ENCODE measurements at places on chromosomes 5 and 9. TPM values are rescaled to one million over a fixed set of nuclear protein-coding genes. Genes with fewer than 3 reads are reported as not detected.
A peak's percentile ranks its signal among the peaks of the same experiment; 100 is the strongest.

PCDHGC3 gene
- total RNA-seq, result 19.6 TPM

CDH9 gene
- not detected for total RNA-seq

FAM114A2 gene
- 42.7 TPM for total RNA-seq

GRCh38 chr9:93089024-93089423 lies 7.0 kb upstream of the CARD19 start:
- no peak for DNase-seq

TAF1L gene
- total RNA-seq, result not detected

TAS2R1 gene
- not detected for total RNA-seq

DNA sequence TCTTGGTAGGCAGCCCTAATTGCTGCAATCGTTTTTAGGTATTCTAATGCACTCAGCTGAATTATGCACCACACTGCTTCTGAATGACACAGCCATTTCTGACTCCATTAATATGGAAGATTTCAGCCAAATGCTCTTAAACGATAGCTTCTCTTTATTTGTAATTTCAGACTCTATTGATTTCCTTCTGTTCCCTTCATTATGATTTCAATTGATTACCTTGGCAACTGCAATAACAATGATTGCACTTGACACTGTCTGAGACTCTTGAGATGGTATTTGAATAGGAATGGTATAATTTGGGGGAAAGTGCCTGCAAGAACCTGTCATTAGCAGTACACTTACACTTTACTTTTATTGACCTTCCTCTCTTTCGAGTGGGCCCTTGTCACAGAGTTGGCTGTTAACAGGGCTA lies 296.1 kb upstream of the DMAC1 start:
- no peak for DNase-seq

CYLC2 gene
- not detected for total RNA-seq

PCDHGB3 gene
- total RNA-seq, result 5.5 TPM

GRCh38 chr9:126440940-126441339 lies 114.3 kb downstream of the MVB12B start:
- no peak for DNase-seq

TMEM232 gene
- 3.2 TPM for total RNA-seq

MZB1 gene
- 1.8 TPM for total RNA-seq

DNA sequence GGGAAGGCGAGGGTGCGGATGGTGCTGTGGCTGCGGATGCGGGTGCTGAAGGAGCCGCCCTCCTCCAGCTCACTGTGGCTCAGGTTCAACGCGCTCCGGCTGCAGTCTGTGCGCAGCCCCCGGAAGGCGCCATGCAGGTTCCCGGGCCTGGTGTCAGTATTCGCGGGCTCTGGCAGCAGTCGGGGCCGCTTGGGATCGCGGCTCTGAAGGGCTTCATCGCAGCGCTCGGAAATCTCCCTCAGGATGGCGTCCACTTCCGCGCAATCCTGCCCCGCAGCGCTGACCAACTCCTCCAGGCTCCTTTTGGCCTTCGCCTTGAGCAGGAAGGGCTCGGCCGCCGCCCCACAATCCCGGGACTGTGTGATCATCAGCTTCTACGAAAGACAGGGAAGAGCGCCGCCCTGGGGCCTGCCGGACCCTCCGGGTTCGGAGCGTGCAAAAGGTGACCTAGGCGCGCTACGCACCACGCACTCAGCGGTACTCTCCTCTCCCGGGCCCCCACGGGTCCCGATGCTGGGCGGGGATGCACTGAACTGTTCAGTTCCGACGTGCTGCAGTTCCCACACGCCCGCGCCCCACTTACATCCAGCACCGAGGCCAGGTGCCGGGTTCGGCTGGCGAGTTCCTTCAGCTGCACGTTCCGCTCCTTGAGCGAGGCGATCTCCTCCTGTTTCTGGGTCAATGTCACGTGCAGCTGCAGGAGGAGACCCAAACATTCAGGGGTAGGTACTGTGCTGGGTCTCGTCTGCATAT lies 6.5 kb downstream of the MCIDAS start:
- DNase-seq, result peak; percentile 22

- DNase-seq, result no peak
These were observed 103.0 kb upstream of the MAMDC2 start for GRCh38 chr9:69940674-69941073.

GRCh38 chr9:87678650-87679355 lies 47.1 kb upstream of the CTSL start:
- DNase-seq, result peak; percentile 49

GRCh38 chr9:124216474-124217176 lies 41.1 kb upstream of the NEK6 start:
- DNase-seq, result no peak

DNA sequence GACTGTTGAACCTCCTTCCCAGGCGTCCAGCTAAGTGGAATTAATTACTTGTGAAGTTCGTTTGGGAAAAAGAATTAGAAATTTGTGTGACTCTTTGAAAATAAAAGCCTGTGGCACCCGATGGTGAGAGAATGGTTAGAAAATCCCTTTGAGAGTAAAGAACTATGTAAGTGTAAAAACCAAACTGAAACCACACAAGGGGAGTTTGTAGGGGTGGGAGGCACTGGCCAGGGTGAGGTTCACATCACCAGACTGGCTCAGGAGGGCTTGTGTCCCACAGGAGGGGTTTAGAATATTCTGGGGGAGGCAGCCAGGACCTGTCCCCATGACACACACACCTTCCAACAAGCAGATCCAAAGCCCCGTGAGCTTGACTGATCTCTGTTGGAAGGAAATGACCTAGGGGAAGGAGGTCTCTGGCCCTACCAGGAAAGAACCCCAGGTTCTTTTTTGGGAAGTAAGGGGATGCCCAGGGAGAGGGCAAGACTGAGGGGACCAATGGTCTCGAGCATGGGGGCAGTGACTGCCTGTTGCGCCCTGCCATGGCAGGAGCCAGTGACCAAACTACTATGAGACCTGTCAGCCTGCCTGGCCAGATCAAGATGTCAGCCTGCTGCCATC lies 4.3 kb downstream of the SPATA24 start:
- DNase-seq, result no peak

DNA sequence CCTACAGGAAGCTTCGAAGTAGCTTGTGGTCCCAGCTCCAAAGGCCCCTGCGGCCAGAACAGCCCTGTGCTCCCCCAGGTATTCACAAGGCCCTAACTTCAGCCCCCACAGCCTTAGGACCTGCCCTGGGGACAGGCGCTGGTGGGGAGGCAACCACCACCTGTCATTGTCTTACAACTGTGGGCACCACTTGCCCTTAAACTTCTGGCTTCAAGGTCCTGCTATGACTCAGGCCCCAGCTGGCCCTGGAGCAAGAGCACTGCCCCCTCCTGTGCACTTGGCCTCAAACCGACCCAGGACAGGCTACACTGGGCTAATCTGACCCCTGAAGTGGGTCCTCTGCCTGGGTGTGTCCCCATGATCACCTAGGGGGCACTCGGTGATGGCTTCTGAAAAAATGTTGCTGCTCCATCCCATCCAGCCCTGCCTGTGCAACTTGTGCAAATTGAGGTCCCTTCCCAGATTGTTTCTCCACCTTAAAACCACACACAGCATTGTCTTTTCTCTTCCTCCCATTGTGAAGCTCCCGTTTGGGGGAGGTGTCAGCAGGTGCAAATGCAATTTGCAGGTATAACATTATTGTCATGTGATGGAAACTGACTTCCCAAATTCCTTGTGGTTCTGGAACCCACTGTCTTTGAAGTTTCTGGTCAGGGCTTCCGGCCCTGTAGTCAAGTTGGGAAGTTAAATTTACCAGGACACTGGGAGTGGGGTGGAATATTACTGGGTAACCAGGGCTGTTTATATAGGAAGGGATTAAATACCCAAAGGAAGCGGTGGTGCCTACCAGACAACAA lies 1.1 kb upstream of the PROB1 start:
- DNase-seq, result no peak

DNA sequence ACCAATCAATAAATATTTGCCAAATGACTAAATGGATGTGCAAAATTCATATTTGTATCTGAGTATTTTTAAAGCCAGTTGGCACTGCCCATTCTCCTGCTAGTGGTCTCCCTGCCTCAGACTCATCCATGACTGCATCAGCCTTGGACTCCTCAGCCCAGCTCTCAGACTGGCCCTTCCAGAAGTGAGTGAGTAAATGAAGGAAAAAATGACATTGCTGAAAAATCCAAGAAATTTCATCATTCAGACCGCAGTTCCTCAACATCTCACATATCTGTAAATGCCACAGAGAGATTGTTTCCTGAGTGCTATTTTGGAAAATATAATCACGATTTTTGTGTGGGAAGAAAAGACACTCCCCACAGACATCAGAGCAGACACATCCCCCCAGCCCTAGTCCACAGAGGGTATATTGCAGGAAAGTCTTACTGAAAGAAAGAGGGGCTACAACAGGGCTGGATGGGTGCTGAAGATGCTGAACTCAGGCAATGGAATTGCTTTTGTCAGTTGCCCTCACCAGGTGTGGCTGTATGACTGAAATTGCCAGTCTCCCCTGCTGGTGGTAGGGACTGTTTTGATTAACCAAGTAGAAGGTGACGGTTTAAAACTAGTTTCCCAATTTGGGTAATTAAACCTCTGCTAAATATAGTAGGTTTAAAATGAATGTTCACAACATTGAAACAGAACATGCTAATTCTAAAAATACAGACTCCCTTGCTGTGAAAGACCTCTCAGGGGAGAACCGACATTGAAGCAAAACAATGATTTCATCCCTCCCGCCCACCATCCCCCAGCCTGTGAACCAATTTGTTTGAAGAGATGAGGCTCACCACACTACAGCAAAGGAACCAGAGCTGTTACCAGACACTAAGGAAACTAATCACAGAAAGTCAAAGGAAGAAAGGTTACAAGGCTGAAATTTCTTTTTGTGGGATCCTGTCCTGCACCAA lies 158.8 kb downstream of the DEPDC1B start:
- DNase-seq, result no peak

DNA sequence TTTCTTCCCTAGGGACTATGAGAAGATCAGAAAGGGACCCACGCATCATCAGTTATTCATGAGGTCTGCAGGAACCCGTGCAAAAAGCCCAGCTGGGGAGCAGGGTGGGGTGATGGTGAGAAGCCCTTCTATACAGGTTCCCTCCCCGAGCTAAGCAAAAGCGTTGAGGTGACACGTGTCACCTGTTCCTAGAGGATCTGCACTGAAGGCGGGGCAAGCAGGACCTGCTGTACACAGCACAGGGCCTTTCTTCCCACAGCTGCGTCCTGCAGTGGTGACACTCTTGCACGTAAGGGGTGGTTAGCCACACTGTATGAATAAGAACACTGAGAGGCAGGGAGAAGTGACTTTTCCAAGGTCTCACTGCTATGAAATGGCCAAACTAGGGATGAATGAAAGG lies 37.2 kb upstream of the SH3PXD2B start:
- DNase-seq, result no peak

DNA sequence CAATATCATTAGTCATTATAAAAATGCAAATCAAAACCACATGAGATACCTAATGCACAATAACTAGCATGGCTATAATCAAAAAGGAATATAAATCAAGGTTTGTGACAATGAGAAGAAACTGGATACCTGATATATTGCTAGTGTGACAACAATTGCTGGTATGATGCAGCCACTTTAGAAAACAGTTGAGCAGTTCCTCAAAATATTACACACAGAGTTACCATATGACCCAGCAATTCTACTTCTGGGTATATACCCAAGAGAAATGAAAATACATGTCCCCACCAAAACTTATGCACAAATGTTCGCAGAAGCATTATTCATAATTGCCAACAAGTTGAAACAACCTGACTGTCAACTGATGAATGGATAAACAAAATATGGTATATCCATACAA lies 339.7 kb upstream of the POU5F2 start:
- DNase-seq, result no peak

GRCh38 chr9:98066235-98066634 lies 9.7 kb downstream of the NANS start:
- no peak for DNase-seq

GRCh38 chr5:133460172-133460758 lies 152.1 kb downstream of the FSTL4 start:
- DNase-seq, result no peak

GRCh38 chr9:12794101-12794799 lies 19.4 kb downstream of the LURAP1L start:
- no peak for DNase-seq

DNA sequence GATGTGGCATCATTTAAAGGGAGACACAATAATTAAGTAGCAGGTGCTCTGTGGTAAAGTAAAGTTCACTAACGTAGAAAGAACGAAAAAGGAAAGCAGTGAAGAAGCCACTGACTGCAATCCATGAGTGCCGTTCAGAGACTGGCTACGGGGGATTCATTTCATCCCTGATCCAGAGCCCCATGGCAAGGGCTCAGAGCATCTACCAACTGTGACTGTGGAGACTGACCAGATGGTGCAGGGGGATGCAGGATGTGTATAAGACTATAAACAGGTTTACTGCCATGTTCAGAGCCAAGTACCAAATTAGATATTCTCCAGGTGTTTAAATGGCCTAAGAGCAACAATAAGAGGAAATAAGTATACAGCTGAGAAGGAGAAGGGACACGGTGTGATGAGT lies 47.7 kb downstream of the MARCHF11 start:
- DNase-seq, result no peak

- DNase-seq, result no peak
These were observed 55.2 kb upstream of the SHISAL2B start for GRCh38 chr5:64634997-64635686.

- DNase-seq, result no peak
These were observed 139.2 kb upstream of the CCNH start for GRCh38 chr5:87551911-87552310.

- DNase-seq, result no peak
These were observed 243.5 kb upstream of the CCNG1 start for GRCh38 chr5:163193886-163194285.

CSNK1A1 gene
- total RNA-seq, result 197 TPM

TPPP gene
- total RNA-seq, result 26.7 TPM

GRCh38 chr5:178644826-178645545 lies 18.1 kb upstream of the CLK4 start:
- DNase-seq, result no peak

HSD17B3 gene
- 1.8 TPM for total RNA-seq

ADAMTSL1 gene
- 5.0 TPM for total RNA-seq

- DNase-seq, result no peak
These were observed 115.0 kb upstream of the CACNA1B start for GRCh38 chr9:137762414-137763061.

- DNase-seq, result no peak
These were observed 88.7 kb downstream of the DEPDC1B start for GRCh38 chr5:60611099-60611740.

DNA sequence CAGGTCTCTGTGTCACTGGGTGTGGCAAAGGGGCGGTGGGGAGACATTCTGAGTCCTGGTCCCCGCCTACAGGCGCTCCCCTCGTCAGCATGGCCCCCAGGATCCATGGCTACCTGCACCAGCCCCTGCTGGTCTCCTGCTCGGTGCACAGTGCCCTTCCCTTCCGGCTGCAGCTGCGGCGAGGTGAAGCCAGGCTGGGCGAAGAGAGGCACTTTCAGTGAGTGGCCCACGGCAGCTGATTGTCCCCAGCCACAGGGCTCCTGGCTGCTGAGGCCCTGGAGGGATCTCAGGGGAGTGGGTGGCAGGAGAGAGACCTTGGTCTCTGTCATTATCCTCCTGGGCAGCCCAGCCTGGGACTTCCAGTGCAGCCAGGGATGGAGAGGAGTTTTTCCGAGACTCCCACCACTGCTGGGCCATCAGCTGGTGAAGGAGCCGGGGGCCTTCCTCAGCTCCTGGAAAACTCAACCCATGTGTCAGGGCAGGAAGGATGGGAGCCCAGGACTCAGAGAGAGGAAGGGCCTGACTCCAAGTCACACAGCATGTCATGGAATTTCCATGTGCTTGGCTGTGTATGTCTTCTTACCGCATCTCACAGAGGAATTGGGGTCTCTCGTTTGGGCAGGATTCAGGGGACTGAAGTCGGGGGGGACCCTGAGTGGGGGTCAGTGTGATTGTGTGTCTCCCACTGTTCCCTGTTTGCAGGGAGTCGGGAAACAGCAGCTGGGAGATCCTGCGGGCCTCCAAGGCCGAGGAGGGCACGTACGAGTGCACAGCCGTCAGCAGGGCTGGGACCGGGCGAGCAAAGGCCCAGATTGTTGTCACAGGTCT lies 37.4 kb downstream of the HMCN2 start:
- peak; percentile 48 for DNase-seq

ADRB2 gene
- 7.4 TPM for total RNA-seq

SLC25A48 gene
- total RNA-seq, result not detected
